Dorsolateral prefrontal cortex (tissue), 122 donors: ENCODE measurements at places on chromosomes 16 and 17.

GRCh38 chr17:42779936-42780850, at the start of gene WNK4:
Gene WNK4, plus strand, starts transcription at chr17:42780610. Its CDS starts 89 bp downstream, at chr17:42780699.
- no peak for DNase-seq

- no peak for DNase-seq
These were observed 11.0 kb downstream of the GSG1L start for GRCh38 chr16:28052274-28053128.

- no peak for DNase-seq
These were observed 2.1 kb upstream of the ADCY7 start for GRCh38 chr16:50263940-50264929.

GRCh38 chr16:307691-308312, 24.8 kb downstream of the PDIA2 start:
- no peak for DNase-seq

GRCh38 chr17:56608944-56609343, 15.4 kb downstream of the NOG start:
- no peak for DNase-seq

GRCh38 chr17:34382621-34383124, 19.6 kb upstream of the CCL1 start:
- DNase-seq: no peak

DNA sequence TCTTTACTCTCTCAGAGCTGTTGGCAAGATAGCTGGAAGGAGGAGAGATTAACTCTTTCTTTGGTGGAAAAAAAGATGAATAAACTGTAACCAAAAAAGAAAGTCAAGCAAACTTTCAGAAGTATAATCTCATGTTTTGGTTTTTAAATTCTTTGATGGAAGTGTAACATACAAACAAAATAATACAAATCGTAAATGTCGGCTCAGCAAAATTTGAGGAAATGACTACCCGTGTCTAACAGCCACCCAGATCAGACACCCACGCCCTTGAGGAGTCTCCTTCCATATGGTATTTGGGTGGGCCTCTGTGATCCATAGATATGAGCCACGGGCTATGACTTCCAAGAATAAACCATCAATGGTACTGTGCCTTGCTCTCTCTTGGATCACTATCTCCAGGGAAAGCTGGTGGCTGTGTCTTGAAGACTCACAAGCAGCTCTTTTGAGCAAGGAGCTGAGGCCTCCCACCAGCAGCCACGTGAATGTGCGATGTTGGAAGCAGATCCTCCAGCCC, 9.6 kb upstream of the CD300C start:
- no peak for DNase-seq

DNA sequence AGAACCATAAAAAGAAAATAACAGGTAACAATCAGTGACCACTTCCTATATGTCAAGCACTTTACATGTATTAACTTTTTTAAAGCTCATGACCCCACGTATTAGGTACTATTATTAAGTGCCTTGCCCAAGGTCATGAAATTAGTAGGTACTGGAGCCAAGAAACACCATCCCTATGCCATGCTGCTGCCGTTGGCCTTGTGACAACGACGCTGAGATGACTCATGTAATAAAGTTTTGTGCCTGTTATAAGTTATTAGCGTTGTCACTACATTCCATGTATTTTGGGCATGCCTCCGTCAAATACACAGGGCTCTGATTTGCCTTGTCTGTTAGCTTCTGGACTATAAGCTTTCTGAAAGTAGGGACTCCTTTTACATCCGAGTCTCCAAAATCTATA, 1.4 kb downstream of the BBS2 start:
- DNase-seq: no peak

DNA sequence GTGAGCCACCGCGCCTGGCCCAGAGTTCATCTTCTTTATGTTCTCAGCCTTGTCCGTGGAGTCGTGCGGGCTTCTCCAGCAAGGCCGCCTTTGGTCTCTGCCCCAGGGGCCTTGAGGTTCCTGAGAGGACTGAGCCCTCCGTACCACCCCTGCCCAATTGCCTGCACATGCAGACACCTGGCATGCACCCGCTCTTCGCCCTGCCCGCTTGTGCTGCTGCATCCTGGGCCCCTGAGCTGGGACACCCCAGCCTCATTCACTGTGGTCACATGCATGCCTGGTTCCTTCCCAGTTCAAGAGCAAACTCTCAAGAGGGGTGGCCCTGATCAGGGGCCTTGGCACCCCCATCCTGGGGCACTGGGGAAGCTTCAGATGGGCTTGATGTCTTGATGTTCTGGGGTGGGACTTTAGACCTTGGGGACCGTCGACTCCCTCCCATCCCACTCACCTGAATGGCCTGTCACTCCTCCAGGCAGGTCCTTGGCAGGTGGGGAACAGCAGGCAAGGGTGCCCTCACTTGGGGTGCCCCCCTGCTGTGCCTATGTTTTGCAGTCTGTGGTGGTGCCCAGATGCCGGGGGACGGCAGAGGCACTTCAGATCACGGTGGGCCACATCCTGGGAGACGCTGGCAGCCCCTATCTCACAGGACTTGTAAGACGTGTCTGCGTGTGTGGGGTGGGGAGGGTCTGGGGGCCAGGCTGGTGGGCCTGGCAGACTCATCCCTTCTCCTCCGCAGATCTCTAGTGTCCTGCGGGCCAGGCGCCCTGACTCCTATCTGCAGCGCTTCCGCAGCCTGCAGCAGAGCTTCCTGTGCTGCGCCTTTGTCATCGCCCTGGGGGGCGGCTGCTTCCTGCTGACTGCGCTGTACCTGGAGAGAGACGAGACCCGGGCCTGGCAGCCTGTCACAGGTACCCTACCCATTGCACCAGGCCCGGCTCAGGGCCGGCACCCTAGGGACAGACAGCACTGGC, 12.7 kb upstream of the SPNS2 start:
- no peak for DNase-seq
